Activated naive CD8-positive, alpha-beta T cell treated with anti-CD3 and anti-CD28 coated beads for 36 hours (primary cell): ENCODE measurements at places on chromosomes 7 and 10.

- no peak for DNase-seq
Observed at GRCh38 chr7:142445019-142445686, 187.3 kb upstream of the PRSS58 start.

DNA sequence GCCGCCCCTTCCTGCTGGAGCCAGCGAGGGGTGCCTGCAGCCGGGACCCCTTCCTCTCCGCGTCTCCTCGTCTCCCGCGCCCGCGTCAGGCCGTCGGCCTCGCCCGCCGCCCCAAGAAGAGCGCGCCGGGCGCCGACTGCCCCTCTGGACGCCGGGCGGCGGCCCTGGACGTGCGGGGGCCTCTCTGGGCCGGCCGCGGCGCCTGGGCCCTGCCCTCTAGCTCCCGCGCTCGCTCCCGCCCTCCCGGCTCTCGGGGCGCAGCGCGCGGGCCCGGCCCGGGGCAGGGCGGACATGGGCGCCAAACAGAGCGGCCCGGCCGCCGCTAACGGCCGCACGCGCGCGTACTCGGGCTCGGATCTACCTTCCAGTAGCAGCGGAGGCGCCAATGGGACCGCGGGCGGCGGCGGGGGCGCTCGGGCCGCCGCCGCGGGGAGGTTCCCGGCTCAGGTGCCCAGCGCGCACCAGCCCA is 704 bp downstream of the ZNRF2 start:
- peak; percentile 53 for DNase-seq

GRCh38 chr10:88989824-88990383 is 694 bp upstream of the FAS start:
- no peak for DNase-seq

- DNase-seq = no peak
Observed at GRCh38 chr7:157832866-157833607, 496.2 kb downstream of the DNAJB6 start.

- DNase-seq = no peak
Observed at GRCh38 chr7:91297939-91298338, 33.7 kb downstream of the FZD1 start.

- no peak for DNase-seq
Observed at GRCh38 chr7:29431686-29432085, 131.9 kb upstream of the PRR15 start.

DNA sequence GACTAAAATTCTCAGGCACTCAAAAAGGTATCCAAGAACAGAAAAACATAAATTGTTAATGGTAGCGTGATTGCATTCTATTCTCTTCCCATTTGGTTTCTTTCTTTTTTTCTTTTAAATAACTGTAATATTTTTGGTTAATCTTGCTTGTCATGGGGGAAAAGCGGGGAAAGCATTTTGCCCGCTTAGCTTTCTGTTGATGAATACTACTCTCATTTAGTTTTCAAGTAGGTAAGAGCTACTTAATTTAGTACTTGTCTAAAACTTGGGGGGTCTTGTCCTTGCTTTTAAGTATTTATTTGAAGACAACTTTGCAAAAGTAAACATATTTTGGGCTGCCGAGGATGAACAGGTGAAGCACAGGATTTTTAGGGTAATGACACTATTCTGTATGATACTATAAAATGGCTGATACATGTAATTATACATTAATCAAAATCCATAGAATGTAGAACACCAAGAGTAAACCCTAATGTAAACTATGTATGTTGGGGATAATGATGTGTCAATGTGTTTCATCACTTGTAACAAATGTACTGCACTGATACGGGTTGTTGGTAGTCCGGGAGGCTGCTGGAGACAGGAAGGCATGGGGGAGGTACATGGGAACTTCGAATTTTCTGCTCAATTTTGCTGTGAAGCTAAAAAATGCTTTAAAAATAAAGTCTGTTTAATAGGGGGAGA is 1.7 kb downstream of the TES start:
- no peak for DNase-seq

GRCh38 chr7:116496653-116497052 is 2.9 kb upstream of the CAV2 start:
- DNase-seq = no peak

DNA sequence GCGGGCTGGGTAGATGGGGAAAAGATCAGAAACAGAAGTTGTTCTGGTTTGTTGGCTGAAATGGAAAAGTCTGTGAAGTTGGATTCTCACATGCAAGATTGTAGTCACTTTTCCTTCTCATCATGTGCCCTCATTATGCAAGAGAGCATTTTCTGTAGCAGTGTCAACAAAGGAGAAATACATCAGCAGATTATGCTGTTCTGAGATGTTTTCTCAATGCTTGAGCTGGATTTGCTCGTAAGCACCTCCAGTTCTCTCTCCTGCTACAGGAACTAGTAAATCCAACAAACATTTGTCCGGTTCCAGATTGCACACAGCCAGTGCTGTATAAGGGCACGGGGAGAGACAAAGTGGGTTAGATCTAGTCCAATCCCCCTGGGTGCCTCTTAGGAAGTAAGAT is 90.0 kb downstream of the GATA3 start:
- DNase-seq = no peak

- no peak for DNase-seq
Observed at GRCh38 chr10:101112799-101113594, 18.1 kb upstream of the TLX1 start.

GRCh38 chr10:118035354-118036005 is 11.3 kb downstream of the RAB11FIP2 start:
- DNase-seq = no peak

- no peak for DNase-seq
Observed at GRCh38 chr7:18509481-18509880, 13.9 kb downstream of the HDAC9 start.
